Astrocyte of the hippocampus (primary cell): ENCODE measurements at places on chromosomes 16 and 17.

DNA sequence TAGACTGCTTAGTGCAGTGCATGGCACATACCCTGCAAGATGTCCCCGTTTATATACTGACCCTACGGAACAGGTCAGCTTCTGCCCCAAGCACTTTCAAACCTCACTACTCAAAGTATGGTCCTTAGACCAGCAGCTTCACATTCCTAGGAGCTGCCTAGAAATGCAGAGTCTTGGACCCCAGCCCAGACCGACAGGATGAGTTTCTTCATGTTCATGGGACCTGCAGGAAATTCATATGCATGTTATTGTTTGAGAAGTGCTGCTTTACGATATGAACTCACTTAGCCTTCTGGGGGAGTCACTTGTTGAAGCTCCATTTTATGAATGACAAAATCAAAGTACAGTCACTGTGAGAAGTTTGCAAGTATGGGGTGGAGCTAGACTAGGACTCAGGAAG is 82.6 kb downstream of the DYNLRB2 start:
- peak; percentile 9 for DNase-seq

DNA sequence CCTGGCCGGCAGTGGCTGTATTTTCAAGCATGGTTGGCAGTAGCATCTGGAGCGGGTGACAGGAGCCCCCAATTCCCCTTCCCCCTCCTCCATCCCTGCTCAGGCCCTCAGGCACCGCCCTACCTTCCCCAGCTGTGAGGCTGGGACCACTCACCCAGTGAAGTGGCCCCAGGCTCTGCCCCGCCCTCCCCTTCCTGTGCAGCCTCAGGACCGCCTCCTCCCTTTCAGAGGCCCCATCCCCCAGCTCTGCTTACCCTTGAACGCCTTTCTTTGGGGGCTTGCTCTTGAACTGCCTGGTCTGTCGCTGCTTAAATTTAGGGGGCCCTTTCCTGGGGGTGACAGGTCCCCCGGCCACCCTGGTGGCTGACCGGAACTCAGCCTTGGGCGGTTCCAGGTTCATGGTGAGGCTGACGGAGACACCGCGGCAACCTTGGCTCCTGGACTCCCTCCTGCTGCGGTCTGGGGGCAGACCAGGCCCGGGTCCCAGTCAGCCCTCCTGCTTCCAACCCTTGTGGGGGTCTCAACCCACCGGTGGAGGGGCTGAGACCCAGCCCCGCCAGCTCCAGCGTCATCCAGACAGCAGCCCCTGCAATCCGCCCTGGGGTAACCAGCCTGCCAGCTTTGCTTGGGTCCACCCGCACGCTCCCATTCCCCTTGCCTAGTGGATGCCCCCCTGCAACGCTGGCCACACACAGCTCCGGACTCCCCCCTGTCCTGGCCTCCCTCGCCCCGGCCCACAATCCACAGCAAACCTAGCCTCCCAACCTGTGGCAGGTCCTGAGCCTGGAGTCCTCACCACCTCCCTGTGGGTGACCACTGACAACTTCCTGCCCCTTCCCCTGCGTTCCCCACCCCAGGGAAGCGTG is 3.2 kb downstream of the PDE6G start:
- DNase-seq, result no peak

- DNase-seq, result peak; percentile 61
These were observed 786 bp upstream of the CACNA1G start for GRCh38 chr17:50559674-50560184.

GRCh38 chr17:6753546-6753945 is 2.3 kb upstream of the XAF1 start:
- DNase-seq, result peak; percentile 45

DNA sequence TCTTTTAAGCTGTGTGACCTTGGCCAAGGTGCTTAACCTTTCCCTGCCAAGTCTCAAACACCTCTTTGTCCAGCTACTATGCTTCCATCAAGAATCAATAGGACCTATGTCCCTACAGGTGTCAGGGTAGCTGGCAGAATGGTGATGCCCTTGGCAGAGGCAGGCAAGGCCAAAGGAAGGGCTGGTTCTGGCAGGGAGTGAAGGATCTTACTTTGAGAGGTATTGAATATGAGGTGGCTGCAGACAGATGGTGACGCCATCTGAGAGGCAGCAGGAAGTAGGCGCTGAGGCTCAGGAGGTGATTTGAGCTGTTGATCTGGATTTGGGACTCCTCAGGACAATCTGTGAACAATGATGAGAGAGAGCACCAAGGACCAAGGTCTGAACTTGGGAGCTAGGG is 12.5 kb downstream of the ABCC3 start:
- no peak for DNase-seq

DNA sequence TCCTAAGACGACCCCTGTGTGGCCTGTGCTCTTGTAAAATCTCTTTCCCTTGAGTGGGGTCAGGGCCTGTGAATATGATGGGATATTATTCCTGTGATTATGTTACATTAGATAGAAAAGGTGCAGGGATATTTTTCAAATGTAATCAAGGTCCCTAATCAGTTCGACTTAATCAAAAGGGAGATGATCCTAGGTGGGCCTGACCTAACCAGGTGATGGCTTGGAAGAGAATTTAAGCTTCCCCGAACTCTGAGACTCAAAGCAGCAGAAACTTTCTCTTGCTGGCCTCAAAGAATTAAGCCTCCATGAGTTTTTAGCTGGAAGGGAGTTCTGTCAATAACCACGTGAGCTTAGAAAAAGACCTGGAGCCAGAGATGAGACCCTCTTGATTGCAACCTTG is 124.7 kb downstream of the MAF start:
- DNase-seq, result no peak

DNA sequence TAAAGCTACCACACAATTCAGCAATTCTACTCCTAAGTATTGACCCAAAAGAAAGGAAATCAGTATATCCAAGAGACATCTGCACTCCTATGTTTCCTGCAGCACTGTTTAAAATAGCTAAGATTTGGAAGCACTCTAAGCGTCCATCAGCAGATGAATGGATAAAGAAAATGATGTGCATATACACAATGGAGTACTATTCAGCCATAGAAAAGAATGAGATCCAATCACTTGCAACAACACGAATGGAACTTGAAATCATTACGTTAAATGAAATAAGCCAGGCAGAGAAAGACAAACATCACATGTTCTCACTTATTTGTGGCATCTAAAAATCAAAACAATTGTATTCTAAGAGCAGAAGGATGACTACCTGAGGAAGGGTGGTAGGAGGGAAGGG is 1.5 kb downstream of the SLFN11 start:
- no peak for DNase-seq

GRCh38 chr17:48416971-48417370 is 13.0 kb downstream of the SKAP1 start:
- no peak for DNase-seq

GRCh38 chr17:57166803-57167202 is 81.8 kb downstream of the AKAP1 start:
- no peak for DNase-seq

DNA sequence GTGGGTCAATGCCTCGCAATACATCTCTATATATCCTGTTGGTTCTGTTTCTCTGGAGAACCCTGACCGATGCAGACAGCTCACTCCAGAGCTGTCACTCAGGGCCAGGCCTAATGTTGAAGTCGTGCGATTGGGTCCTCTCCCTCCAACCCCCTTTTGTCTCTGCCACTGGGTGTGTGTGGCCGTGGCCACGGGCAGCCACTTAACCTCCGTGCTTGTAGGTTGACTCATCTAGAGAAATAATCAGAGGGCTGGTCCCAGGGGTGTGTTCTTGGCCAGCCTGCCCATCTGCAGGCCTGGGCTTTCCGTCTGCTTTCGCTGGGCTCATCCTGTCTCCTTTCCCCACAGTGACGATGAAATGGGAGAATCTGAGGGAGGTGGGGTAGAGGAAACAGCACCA is 7.4 kb downstream of the ADAD2 start:
- DNase-seq, result peak; percentile 72

DNA sequence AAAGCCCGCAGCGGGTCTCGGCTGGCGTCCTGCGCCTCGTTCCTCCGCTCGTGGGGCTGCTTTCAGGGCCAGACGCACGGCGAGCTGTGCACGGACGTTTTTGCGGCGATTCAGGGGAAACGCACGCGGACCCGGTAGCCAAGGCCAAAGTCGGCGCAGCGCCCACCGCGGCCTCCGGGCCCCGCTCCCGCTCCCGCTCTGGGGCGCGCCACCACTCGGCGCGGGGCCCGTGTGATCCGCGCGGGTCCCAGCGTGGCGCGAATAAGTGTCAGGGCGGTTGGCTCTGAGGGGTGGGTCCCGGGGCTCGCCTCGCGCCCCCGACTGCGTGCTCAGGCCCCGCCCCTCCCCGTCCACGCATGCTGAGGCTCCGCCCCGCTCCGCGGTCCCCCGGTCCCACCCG is 694 bp upstream of the TBCD start:
- DNase-seq, result no peak

GRCh38 chr17:43907425-43907981 is at the start of gene MPP2:
Gene MPP2, minus strand, starts transcription at chr17:43907536. Its CDS starts 3,076 bp downstream, at chr17:43904460.
- DNase-seq, result peak; percentile 89

GRCh38 chr17:78905116-78905515 is 2.1 kb upstream of the CEP295NL start:
- DNase-seq, result no peak

DNA sequence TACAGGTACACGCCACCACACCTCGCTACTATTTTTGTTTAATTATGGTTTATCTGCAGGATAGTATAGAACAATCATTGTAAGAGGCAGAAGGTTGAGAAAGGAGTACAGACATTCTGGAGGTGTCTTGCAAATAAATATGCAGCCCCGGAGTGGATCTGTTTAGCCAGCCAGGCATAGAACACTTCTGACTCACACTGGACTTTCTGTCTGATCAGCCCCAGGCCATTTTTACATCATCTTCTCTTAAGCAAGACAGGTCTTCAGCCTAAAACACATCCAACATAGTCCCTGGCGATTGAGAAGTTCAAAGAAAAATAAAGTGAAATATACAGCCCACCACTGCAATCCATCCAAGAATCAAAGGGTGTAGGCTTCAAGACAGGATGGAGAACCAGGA is 81.4 kb downstream of the XYLT1 start:
- DNase-seq, result no peak

- DNase-seq, result no peak
These were observed 41.0 kb downstream of the HOXB1 start for GRCh38 chr17:48489781-48490180.

GRCh38 chr17:31830971-31831858 is 27.8 kb downstream of the COPRS start:
- peak; percentile 38 for DNase-seq

DNA sequence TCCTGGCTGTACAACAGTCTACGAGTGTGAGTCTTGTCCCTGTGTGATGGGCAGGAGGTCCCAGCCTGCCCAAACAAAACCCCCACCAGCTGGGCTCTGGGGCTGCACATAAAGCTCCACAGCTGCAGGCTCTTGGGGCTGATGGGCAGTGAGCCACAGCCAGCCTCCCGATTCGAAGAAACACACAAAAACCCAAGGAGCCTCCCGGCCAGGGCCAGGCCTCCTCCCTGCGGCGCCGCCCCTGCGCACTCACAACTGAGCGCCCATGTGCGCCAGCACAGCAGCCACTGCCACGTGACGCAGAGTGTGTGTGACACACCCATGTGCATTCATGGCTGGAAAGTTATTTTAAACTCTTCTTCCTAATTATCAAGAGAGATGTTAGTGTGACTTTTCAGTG is 30.6 kb upstream of the FAAP100 start:
- DNase-seq, result no peak

GRCh38 chr16:66364117-66364958 is 2.2 kb upstream of the CDH5 start:
- DNase-seq, result peak; percentile 46

DNA sequence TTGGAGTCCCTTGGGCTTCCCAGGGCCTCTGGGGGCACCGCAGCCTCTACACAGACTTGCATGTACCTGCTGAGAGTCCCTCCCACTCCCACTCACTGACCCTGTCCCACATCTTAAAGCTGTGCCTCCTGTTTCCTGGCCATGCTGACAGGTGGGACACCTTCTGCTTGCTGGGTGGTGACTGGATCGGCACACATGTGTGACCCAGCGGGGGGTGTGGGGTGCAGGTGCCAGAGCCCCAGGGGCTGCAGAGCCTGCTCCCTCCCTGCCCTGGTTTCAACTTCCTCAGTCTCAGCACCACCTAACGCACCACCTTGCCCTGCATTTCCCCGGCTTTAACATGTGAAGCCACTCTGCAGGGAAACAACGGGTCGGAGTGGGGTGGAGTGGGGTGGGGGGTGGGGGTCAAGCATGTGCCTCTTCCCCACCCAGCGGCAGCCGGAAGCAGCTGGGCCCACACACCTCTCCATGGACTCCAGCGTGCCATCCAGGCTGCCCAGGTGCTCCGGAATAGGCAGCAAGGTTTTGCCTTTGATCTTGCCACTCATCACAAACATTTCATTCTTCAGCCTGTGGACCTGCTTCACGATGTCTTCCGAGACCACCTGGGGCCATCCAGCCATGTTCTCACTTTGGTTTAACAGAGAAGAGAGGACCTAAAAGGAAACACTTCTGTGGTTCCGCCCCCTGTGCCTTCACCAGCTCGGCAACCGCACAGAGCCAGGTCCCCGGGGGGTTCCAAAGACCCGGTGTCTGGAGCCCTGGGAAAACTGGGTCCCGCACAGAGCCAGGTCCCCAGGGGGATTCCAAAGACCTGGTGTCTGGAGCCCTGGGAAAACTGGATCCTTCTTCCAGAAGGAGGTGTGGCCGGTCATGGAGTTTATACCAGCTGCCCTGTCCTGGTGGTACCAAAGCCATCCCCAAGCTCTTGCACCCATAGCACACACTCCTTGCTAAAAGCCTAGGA is 4.7 kb downstream of the DNAH17 start:
- no peak for DNase-seq

DNA sequence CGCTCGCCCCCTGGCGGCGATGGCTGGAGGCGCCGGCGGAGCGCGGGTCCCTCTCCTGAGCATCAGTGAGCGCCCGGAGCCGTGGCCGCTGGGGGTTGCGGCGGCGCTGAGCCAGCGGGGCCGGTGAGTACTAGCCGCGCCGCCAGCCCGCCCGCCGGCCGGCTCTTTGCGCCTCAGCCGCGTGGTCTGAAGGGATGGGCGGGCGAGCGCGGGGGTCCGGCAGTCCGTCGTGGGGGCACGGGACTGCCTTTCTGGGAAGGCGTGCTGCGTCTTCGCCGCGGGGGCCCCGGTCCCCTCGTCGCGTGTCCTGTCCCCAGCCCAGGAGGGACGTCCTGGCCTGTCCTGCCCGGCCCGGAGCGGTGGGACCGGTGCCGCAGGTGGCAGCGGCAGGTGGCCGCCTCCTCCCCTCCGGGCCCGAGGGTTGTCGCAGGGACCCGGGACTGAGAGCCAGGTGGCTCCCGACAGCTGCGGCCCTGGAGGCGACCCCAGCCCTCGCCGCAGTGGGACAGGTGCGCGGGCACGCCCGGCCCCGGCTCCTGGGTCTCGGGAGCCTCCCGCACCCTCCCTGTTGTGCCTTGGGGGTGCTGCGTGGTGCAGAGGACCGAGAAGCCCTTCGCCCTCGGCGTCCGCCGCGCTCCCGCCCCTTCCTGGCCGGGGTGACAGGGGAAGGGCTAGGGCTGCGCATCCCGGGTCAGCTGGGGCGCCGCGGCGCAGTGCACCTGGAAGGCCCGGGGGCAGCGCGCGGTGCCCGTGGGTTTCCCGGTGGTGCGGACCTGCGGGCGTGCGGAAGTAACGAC is at the start of gene SPECC1:
Gene SPECC1, plus strand, starts transcription at position 58 of the 797 bp plus-strand sequence. CDS start 87,293 bp downstream, outside the sequence.
- peak; percentile 95 for DNase-seq

GRCh38 chr17:66357037-66357436 is 54.6 kb downstream of the PRKCA start:
- no peak for DNase-seq

- DNase-seq, result no peak
These were observed 6.9 kb downstream of the KRT24 start for GRCh38 chr17:40696651-40697072.
